ENCODE measurements at places on chromosomes 5 and 9.
A peak's percentile ranks its signal among the peaks of the same experiment; 100 is the strongest.

DNA sequence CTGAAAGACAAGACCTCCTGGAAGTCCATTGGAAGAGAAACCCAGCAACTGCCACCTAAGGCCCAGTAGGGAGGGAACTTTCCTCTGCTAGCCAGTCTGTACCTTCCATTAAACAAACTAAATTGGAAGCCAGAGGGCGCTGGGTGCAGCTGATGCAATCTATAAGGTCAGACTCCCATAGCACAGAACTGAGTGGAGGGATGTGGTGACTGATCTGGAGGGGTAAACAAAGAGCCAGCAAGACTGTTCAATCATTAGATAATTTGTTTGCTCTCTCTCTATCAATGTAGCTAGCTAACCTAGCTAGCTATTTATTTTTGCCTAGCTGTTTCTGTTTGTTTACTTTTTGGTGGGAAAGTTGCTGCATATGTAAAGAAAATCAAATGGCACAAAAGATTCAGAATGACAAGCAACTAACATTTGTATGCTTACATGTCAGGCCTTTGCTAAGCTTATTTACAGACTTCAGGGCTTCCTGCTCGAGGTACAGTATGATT is 291.8 kb upstream of the DAB2 start:
- H3K27ac ChIP-seq = no peak overlapping the region
- peak; percentile 75 for DNase-seq
- H3K4me3 ChIP-seq = no peak overlapping the region
- H3K4me1 ChIP-seq = no peaks in the 10 kb centered on the region

GRCh38 chr5:77864997-77865396 is 88.9 kb upstream of the TBCA start:
- DNase-seq = no peak
- H3K4me1 ChIP-seq = no peaks in the 10 kb centered on the region
- H3K27me3 ChIP-seq = peaks cover 14% of the 10 kb centered on the region
- no peak overlapping the region for H3K4me3 ChIP-seq

DNA sequence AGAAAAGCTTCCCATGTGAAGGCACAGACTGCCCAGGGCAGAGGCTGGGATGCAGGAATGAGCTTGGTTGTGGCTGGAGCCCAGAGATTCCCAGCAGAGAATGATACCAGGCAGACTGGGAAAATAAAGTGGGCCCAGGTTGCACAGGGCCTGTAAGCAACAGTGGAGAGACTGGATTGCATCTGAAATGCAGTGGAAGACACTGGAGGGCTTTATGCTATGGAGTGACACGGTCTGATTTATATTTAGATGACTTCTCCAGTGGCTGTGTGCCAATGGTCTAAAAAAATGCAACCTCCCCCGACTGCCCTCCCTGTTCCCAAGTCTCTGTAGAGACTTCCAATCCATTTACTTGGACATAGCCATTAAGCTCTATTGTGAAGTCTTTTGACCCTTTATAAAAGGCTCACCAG is 951.1 kb upstream of the DMAC1 start:
- no peak for DNase-seq
- H3K4me1 ChIP-seq = no peaks in the 10 kb centered on the region
- H3K4me3 ChIP-seq = no peak overlapping the region
- H3K36me3 ChIP-seq = no peaks in the 10 kb centered on the region

- peak; percentile 91 for DNase-seq
- peaks cover 12% of the 10 kb centered on the region for H3K4me1 ChIP-seq
- H3K4me3 ChIP-seq = peak overlapping the region; percentile 83
- H3K27me3 ChIP-seq = peaks cover 29% of the 10 kb centered on the region
- no peaks in the 10 kb centered on the region for H3K36me3 ChIP-seq
Observed at GRCh38 chr9:2241836-2242741, 226.9 kb downstream of the SMARCA2 start.

DNA sequence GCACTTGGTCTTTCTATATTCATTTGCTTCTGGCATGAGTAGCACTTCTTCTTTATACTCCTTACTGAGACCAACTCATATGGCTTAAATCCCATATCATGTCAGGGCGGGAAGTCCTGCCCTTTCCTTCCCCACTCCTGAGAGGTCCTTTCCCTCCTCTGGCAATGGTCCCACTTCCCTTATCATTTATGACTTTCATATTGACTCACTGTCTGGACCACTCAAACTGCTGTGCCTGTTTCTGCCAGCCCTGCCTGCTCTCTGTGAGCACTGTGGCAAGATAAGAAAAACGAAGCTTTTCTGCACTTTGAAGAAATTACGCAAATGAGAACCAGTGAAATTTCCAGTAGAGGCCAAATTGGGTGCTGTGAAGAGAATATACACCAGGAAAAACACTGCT is 58.1 kb downstream of the ZNF474 start:
- no peaks in the 10 kb centered on the region for H3K36me3 ChIP-seq
- no peaks in the 10 kb centered on the region for H3K4me1 ChIP-seq
- no peak overlapping the region for H3K27ac ChIP-seq

GRCh38 chr5:111840036-111840674 is 83.2 kb upstream of the NREP start:
- H3K27ac ChIP-seq = no peak overlapping the region
- DNase-seq = no peak
- H3K4me3 ChIP-seq = no peak overlapping the region
- H3K27me3 ChIP-seq = peaks cover 21% of the 10 kb centered on the region
- H3K4me1 ChIP-seq = no peaks in the 10 kb centered on the region

GRCh38 chr9:77707383-77708063 is 59.4 kb upstream of the GNA14 start:
- H3K27me3 ChIP-seq = no peaks in the 10 kb centered on the region
- no peak for DNase-seq

GRCh38 chr5:6745706-6746222 is 32.5 kb downstream of the TENT4A start:
- no peak overlapping the region for H3K4me3 ChIP-seq
- no peaks in the 10 kb centered on the region for H3K27me3 ChIP-seq
- H3K4me1 ChIP-seq = peaks cover 11% of the 10 kb centered on the region
- peaks cover 50% of the 10 kb centered on the region for H3K36me3 ChIP-seq
- peak; percentile 79 for DNase-seq

Data from activated CD4-positive, alpha-beta T cell treated with anti-CD3 and anti-CD28 coated beads, Interleukin-2, amount 10 ng/mL, durations not matched to agents 24 days and 14 days (primary cell).